GM13977 (cell line): ENCODE measurements at places on chromosomes 13 and 19.

GRCh38 chr19:4516939-4517300, 1.4 kb downstream of the PLIN4 start:
- no peak for DNase-seq

DNA sequence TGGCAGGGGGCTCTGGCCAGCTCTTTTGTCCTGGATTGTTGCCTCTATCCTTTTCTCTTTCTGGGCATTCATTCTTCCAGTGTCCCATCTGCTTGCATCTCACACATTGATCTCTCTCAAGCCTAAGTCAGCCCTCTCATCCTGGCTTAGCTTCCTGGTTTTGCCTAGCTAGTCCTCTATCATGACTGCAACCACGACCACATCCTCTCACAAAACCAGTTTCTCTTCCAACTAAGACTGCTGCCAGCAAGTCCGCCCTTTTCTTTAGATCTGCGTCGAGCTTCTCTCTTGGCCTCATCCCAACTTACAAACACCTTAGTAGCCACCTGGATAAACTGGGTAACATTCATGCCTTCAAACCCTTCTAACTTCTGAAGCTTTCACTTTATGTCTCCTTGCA, 212.2 kb upstream of the HTR2A start:
- DNase-seq = no peak

DNA sequence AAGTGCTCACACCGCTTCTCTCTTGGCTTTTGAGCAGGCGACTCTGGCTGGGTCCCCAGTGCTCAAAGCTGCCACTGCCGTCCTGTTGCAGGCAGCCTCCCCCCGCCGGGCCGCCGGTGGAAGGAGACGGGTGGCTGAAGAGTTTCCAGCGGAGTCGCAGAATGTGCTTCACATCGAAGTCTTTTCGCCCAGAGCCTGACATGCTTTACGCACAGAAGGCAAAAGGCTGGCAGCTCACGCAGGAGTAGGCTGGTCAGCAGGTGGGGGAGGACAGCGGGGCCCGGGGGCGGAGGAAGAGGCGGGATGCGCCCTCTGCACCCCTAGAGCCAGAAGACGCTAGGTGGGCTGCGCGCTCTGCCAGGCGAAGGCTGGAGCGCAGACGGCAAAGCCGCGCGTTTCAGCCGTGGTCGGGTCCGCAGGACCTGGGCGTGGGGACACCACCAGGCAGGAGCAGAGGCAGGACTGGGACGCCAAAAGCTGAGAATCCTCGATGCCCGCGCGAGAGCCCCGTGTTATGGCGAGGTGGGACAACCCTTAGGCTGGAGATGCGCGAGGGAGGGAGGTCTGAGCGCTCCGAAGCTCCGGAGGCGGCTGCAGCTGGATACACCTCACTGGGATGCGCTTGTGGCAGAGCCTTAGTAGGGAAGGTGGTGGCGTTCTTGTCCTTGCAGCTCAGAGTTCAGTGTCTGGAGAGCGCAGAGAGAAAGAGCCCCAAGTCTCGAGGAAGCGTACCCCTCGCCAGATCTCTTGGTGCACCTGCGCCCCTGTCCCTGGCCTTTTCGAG, at the start of gene ATXN8OS:
ATXN8OS (plus strand) TSS at position 329 of the 784 bp plus-strand sequence.
- no peak for DNase-seq

DNA sequence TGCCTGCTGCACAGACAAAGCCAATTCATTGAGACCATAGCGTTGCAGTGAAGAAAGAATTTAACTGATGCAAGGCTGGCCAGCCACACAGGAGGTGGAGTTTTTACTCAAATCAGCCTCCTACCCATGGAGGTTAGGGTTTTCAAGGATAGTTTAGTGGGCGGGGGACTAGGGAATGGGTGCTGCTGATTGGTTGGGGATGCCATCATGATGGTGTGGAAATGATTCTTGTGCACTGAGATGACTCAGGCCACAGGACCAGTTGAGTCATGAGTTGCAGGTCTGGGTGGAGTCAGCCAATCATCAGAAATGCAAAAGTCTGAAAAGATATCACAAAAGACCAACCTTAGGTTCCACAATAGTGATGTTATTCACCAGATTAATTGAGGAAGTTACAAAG, 359.6 kb downstream of the FOXO1 start:
- no peak for DNase-seq

DNA sequence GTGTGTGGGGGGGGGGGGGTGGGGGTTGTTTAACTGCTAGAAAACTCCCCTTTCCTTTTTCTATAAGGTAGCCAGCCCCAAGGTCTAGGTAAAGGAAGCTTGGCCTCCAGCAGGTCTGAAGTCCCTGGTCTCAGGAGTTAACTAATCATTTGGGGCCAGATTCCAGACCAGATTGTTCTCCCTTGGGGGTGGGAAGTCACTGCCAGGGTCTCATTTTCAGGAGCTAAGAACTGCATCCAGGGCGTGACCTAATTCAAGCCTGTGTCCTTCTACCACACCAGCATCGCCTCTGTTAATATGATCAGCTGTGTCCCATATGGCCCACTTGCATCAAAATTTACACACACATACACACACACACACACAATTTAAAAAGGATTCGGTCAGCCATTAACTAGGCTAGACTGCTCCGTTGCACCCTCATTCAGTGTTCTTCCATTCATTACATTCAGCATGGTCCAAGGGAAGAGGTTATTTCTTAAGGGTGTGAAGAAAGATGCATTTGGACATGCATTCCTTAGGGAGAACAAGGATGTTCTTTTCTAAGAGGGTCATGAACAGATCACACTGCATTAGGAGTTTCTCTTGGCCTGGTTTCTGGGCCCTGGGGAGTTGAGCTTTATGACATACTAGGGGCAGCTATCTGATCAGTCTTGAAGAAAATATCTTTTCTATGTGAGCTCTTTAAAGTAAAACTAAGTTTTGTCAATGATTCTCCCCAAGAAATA, 91.0 kb downstream of the FGF14 start:
- no peak for DNase-seq

GRCh38 chr19:16039545-16039944, 36.8 kb upstream of the TPM4 start:
- no peak for DNase-seq

DNA sequence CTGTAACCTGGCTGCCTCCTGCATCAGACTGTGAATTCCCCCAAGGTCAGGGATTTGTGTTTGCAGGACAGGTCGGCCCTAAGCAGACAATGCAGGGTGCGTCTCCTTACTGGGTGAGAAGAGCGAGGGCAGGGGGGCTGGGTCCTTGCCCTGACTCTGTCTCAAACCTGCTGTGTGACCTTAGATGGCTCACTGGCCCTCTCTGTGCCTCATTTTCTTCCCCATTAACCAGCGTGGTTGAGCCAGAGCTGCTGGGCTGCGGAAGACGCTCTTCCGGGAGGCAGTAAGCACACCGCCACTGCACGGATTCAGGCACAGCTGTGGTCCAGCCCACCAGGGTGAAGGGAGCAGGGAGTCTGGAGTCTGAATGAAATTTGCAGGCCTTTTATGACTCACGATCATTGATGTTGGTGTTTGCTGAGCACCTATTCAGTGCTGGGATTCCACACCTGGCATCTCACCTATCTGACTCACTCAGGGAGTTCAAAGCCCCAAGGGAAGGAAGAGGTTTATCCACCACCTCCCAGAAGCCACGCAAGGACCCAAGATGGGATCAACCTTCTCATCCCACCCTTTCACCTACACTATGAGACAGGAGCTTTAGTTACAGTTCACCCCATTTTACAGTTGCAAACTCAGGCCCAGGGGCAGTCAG, 2.5 kb downstream of the AKT1S1 start:
- no peak for DNase-seq

DNA sequence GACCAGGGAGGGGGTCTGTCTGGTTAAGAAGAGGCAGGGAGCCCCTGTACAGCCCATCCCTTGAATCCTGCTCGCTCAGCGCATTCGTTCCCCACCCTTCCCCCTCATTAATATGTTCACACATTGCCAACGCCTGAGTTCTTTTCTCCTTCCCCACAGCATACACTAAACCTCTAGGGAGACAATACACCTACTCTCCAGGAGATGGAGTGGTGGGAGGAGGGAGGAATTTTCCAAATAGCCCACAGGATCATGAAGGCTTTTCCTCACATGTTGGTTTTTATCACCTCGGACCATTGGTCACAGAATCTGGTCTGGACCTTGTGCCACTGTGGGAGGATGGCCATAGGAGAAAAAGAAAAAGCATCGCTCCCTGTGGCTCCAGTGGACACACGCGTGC, 294.9 kb downstream of the SHISA2 start:
- DNase-seq = no peak

DNA sequence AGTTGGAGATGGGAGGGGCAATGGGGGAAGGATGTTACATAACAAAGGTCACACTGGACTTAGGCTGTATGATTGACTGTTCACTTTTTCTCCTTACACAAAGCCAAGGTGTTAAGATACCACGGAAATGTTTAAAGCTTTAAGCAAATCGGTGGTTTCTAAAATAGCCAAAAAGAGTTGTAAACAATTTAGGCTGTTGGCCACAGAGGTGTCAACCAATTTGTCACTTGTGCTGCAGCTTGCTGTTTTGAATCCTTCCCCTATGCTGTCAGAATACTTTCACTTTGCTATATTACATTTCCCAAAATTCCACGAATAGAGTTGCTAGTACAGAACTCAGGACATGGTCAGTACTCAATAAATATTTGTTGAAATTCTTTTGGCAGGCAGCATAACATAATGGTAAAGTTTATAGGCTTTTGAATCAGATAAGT, 149.3 kb downstream of the VWA8 start:
- peak; percentile 6 for DNase-seq

GRCh38 chr13:22047082-22047784, 376.4 kb downstream of the FGF9 start:
- DNase-seq = no peak

GRCh38 chr13:74131227-74131626, 3.0 kb downstream of the KLF12 start:
- DNase-seq = no peak

- DNase-seq = no peak
These were observed 270.4 kb downstream of the DLEU7 start for GRCh38 chr13:50573066-50573465.

DNA sequence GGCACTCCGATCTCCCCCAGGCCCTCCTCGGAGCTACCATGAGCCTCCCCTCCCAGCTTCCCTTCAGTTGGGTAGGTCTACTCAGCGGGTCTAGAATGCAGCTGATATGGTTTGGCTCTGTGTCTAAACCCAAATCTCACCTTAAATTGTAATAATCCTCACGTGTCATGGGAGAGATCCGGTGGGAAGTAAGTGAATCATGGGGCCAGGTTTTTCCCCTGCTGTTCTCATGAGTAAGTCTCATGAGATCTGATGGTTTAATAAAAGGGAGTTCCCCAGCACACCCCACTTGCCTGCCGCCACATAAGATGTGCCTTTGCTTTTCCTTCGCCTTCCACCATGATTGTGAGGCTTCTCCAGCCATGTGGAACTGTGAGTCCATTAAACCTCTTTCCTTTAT, 14.5 kb upstream of the DOCK9 start:
- DNase-seq = no peak

DNA sequence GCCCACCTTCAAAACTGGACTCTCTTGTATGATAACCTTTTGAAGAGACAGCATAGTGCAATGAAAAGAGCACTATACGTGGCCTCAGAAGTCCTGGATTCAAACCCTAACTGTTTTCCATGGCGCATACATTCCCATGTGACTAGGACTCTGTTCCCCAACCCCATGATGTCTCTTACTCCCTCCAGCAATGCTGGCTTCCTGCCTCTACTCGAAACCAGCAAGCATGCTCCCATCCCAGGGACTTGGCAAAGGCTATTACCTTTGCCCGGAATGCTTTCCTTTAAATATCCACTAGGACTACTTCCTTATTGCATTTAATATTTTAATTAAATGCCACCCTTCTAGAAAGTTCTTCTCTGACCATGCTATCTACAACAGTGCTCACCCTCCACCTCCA, 75.1 kb downstream of the CYSLTR2 start:
- DNase-seq = no peak

DNA sequence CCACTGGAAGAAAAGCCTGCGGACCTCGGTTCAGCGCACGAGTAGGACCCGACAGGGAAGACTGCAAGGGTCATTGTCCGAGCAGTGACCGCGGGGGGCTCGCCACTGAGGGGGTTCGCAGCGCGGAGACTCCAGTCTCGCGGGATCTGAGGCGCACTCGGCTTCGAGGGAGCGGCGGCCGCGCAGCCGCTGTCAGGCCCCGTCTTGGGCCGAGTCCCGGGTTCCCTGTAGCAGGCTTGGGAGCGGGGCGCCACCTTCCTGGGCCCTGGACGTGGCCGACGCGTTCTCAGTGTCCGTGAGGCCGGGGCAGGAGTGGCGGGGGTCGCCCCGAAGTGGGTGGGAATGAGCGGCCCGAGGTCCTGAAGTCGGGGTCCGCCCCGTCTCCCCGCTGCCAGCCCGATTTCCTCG, 474 bp upstream of the FAM174C start:
- DNase-seq = no peak

DNA sequence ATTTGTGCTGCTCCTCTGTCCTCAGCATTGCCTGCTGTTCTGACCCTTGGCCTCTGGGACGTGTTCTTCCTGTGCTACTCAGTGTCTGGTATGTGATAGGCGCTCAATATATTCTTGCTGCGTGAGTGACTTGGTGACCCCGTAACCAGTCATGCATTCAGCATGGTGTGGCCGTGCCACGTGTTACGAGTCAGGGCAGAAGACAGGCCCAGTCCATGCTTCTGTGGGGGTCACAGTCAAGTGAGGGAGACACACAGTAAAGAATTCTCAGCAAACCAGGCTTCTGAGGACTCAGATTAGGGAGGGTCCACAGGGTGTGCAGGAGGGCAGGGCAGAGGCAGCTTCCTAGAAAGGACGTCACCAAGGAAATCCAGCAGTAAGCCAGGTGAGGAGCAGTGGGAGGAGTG, 7.9 kb downstream of the PPP1R37 start:
- no peak for DNase-seq

DNA sequence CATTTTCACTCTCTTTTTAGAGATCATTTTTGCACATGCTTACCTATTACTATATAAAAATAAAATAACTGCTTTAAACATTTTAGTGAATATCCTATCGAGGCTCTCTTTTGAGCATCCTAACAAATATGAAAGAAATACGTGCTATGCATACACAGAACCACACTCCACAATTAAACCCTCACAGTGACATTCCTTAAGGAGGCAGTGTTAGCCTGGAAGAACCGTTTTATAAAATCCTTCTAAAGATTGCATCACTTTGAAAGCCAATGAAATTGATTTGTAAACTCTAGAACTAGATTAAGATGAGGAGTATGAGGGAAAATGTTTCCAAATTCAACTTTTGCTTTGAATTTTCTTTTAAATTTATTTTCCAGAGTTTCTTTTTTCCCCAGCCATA, 11.1 kb upstream of the ENOX1 start:
- no peak for DNase-seq

- DNase-seq = no peak
These were observed 7.3 kb downstream of the RELB start for GRCh38 chr19:45008552-45008951.

DNA sequence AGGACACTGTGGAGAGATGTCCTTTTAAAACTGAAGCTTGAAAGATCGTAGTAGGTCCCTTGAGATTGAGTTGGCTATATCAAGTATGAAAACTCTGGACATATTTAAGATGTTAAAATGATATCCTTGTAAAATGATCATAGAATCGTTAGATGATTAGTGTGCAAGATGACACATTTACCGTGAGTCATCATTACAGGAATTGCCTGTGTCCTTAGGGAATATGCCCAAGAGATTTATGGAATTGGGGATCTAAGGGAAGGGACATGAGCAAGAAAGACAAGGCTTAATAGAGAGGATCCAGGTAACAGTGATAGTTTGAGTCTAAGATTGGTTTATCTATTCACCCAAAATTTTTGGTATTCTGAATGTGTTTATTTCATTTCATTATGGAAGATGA, 233.7 kb downstream of the GPC5 start:
- no peak for DNase-seq

- no peak for DNase-seq
These were observed 62.3 kb upstream of the ZNF724 start for GRCh38 chr19:23312515-23312914.

GRCh38 chr19:38945562-38946228, 15.0 kb downstream of the MRPS12 start:
- DNase-seq = no peak
